ENCODE measurements at places on chromosomes 3 and 15.

DNA sequence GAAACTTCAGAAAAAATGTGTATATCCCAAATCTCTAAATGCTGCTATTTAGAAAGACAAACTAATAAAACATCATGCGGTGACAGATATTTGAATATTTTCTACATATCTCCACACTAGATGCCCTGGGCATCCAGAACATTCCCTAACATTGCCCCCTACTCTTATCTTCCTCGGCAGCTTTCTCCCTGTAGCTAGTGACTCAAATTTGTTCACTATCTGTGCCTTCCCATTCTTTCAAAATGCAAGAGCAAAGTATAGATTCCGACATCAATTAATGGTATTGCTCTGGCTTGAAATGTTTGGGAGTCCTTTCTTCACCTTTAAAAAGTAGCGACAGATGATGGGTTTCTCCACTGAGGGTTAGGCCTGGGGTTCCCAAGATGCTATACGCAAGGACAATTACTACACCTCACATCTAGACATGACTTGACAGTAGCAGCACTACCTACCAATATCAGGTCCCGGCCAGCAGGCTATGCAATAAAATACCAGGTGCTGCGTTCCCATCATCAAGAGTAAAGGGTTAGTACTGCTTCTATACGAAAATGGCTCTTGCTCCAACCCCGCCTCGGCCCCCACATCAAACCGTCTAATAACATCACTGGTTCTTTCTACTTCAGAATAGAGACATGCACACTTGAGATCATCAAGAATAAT, 631 bp downstream of the UBR1 start:
- peak; percentile 72 for DNase-seq

- no peak for DNase-seq
Observed at GRCh38 chr3:45889337-45889736, 3.0 kb downstream of the CCR9 start.

GRCh38 chr3:186381424-186382216, 19.6 kb upstream of the DGKG start:
- no peak for DNase-seq

- no peak for DNase-seq
Observed at GRCh38 chr15:84817466-84818081, 418 bp downstream of the ALPK3 start.

DNA sequence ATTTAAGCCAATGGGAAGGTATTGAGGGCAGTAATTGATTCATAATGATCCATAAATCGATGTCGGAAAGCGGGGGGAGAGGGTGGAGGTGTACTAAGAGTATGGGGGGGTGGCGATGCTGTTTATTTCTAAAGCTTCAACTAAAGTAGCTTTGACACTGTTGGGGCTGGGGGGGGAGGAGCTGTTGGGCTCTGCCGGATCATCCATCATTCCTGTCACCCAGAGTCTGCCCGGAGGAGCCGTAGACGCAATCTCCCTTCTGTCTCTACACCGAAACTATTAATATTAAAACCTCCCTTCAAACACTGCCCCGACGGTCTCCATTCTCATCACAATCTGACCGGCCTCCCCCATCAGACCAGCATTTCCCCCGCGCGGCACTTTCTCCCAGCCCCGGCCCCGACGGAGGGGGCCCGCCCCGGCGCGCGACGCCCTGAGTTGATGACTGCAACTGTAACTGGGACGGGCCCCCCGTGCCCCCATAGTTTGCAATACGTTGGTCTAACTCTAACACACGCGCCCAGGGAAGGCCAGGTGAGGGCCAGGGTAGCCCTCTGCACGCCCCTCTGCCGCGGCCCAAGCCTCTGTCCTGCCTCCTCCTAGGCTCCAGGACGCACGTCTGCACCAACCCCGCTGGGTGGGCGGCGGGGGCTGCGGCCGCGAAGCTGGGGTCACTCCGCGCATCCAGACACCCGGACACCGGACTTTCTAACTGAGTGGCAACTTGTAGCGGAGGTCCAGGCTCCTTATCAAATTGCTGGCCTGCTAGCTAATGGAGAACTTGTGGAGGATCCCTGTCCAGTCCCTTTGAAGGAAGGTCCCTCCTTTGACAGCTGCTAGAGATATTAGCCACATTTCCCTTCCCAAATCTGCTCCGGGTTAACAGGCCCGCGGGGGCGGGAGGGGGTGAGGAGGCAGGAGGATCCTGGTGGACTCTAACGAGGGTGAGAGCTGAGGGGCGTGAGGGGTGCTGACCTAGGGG, 212.0 kb downstream of the MEIS2 start:
- no peak for DNase-seq

GRCh38 chr3:194395778-194396538, 3.1 kb downstream of the GP5 start:
- DNase-seq: peak; percentile 76

- peak; percentile 31 for DNase-seq
Observed at GRCh38 chr3:126314305-126314789, 42.9 kb downstream of the KLF15 start.

DNA sequence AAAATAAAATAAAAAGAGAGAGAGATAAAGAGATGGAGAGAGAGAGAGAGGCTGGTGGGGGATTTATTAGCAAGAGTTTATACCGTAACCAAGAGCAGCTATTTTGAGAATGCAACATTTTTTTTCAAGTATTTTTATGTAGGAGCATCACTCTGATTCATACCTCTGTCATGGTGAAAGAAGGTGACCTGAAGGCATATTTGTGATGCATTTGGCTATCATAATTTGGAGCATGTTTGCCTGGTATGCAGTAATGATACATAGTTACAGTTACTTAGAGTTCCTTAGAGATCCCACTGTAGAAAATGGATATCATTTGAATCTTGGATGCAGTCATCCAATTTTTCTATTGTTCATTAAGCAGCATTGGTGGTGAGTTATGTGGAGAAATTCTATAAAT, 1472.4 kb downstream of the SI start:
- DNase-seq: no peak

DNA sequence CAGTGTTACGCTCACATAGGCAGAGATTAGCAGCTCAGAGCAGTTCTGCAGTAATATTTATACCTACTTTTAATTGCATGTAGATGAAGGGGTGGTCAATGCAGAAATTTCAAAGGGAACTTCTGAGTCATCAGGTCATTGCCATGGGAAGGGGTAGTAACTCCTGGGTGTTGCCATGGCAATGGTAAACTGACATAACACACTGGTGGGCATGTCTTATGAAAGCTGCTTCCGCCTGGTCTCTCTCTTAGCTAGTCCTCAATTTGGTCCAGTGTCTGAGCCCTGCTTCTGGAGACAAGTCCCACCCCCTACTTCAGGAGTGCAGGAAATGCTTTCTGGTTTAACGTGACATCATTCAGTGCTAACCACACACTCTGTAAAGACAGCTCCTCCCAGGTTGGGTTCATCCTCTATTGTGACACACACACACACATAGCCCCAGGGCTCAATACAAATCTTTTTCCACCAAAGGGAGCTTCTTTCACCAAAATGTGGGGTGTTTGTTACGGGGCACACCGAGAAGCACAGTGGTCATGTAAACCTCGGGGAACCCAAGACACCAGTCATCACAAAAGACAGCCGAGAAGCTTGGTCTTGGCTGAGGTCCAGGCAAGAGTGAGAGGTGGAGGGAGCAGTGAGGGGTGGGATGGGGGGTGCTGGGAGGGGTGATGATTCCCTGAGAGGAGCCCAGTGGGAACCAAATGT, 74.5 kb downstream of the TLE3 start:
- DNase-seq: peak; percentile 73

DNA sequence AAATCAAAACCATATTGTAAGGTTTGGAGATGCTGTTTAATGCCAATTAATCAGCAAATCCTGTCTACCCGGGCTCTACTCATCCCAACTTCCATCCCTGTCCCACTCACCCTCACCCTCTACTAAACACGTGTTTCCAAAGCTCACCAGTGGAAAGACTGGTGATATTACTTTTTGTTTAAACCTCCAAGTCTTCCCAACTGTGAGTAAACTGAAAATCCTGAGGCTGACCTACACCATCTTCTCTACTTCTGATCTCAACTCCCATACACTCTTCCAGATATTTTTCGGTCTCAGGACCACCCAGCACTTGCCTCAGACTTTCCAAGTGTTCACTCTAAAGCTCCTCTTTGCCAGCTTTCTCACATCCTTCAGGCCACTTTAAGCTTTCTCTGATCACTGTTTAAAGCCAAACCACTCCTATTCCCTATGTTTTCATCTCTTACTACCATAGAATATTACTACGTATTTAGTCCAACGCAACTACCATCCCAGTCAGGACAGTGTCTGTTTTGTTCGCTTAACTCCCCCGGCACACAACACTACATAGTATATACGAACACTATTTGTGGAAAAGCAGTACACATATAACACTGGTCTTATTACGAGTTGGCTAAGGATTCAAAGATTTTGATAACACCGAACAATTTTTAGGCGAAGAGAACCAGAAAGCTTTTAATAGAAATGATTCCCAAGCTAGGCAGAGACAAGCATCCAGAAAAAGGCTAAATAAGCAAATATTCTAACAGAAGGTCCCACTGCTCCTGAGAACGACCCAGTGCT, 684 bp downstream of the RPL4 start:
- no peak for DNase-seq

- no peak for DNase-seq
Observed at GRCh38 chr15:57385923-57386390, 9.7 kb downstream of the CGNL1 start.

- no peak for DNase-seq
Observed at GRCh38 chr3:119541547-119541946, 17.9 kb downstream of the CD80 start.

DNA sequence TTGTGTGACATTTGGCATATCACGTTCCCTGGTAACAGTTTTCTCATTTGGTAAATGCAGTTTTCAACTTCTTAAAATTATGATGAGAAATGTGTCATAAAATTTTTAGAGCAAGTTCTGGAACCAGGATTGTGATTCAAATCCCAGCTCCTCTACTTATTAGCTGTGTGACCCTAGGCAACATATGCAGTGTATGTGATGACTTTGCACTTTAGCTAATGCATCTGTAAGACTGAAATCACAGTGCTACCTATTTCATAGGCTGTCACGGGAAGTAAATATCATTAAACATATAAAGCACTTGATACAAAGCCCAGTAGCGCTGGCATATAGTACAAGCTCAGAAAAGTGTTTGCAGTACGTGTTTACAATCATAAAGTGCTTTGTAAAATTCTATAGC, 419.4 kb downstream of the GRM7 start:
- no peak for DNase-seq

DNA sequence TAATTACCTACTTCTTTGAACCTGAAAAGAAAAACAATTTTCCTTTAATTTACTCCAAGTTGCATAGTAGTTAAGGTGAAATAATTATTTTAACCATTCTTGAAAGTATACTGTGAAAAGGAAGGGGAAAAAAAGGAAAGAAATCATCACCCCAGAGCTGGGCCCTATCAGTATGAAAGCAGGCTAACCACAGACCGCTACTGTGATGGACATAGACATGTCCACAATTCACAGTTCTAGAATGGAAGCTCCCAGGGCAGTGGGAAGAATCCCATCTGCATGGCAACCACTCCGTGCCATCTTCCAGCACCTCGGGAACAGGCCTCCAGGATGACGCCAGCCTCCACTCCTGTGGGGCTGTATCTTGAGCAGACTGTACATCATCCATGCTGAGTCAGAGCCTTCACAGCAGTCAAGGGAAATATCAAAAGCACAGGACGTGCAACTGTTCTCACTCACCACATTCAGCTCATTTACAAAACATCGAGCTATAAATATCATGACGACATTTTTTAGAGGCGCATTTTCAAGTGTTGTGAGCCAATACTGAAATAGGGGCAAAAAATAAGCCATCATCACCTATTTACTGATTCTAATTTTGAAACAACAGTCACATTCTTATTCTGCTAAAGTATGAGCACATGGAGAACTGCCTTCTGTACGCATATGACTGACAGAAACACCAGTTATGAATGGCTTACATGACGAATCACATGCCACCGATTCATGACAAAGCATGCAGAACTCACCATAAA, 119.7 kb downstream of the SNRK start:
- DNase-seq: no peak

GRCh38 chr3:113194823-113195401, 16.4 kb upstream of the BOC start:
- DNase-seq: no peak

DNA sequence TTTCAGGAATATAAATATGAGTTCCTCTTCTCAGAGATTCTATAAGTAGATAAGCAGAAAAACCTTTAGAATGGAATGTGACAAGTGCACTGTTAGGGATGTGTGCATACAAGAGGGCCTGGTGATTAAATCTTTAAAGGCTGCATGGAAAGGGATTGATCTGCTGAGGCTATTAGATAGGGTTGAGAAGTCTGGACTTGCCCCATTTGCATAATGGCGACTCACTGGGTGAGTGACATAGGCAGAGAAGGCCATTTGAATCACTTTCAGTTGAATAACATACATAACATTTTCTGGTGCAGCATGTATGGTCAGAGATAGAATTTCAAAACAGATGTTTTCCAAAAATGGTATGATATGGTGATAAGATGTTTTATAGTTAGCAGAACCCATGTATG, 156.9 kb downstream of the ZNF621 start:
- DNase-seq: no peak

GRCh38 chr15:77470235-77470634, 49.5 kb downstream of the HMG20A start:
- no peak for DNase-seq

DNA sequence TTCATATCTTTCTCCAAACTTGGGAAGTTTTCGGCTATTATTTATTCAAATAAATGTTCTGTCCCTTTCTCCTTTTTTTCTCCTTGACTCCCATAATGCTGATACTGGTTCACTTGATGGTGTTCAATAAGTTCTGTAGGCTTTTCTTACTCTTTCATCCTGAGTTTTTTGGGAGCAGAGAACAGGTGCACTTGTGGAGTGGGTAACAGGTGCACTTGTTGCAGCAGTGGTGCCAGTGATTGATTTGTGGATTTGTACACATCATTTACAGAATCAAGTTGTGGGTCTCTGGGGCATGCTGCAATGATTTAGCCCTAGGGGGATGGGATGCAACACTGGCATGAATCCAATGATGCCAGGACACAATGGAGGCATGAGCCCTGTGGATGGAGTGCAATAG, 14.8 kb upstream of the OR5H1 start:
- no peak for DNase-seq

GRCh38 chr15:79878078-79878705, 18.6 kb downstream of the MTHFS start:
- no peak for DNase-seq

- no peak for DNase-seq
Observed at GRCh38 chr3:146138902-146139301, 22.1 kb downstream of the PLOD2 start.

- DNase-seq: no peak
Observed at GRCh38 chr3:146746190-146746589, 141.0 kb upstream of the PLSCR5 start.

DNA sequence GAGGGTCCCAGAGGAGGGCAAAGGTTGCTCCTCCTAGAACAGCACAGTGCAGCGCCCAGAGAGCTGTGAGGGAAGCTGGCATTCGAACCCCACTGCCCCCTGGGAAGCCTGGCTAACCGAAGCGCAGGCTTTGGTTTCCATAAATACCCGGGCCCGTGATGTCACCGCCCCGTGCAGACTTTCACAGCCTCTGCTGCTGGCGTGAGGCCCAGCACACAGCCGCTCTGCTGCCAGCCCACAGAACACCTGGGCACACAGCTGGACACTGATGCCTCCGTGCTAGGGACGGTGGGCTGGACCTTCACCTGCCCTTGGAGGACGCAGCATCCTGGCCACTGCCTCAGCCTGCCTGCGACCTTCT, 1.0 kb downstream of the IQSEC1 start:
- no peak for DNase-seq

- no peak for DNase-seq
Observed at GRCh38 chr3:128193168-128193567, 39.9 kb downstream of the EEFSEC start.

Data from activated effector memory CD4-positive, alpha-beta T cell treated with anti-CD3 and anti-CD28 coated beads, Interleukin-2, amount 50 U/mL, for 16 hours (primary cell).